Naive thymus-derived CD4-positive, alpha-beta T cell (primary cell): ENCODE measurements at places on chromosomes 2 and 18.

GRCh38 chr2:156687126-156687525, 250.9 kb downstream of the GPD2 start:
- DNase-seq: no peak

GRCh38 chr2:74849228-74849892, 15.4 kb downstream of the HK2 start:
- peak; percentile 74 for DNase-seq

GRCh38 chr2:240994171-240994896, 4.1 kb upstream of the SNED1 start:
- no peak for DNase-seq

DNA sequence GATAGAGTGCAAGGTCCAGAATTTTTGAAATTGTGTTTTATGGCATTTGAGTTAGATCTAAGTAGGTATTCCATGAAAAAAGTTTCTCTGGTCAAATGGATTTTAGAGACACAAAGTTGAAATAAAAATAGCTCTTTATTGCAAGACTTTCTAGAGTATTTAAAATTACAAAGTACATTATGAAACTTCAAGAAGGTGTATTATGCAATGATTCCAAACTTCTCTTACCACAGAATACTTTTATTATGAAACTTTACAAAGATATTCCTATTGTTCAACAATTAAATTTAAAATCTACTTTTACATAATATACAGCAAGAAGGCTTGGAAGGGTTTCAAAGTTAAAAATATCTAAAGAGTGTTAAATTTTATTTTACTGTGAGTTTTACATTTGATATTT, 65.9 kb downstream of the CALCRL start:
- DNase-seq: no peak

DNA sequence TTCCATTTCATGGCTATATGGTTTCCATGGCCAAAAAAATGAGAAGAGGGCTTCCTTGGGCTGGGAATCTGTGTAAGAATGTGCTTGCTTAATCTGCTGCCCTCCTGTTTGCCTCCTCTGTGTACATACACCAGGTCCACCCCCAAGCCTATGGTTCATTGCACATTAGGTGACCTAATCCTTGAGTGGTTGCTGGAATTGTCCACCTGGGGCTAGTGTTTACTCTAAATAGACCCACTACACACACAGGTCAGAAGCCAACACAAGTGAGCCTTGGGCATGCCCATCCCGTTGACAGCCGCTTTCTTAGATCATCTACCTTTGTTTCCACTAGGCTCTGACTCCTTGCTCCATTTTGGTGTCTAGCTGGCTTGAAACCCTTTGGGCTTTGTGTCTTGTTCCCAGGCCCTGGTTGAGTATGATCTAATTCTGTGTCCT, 59.2 kb upstream of the ATL2 start:
- no peak for DNase-seq

DNA sequence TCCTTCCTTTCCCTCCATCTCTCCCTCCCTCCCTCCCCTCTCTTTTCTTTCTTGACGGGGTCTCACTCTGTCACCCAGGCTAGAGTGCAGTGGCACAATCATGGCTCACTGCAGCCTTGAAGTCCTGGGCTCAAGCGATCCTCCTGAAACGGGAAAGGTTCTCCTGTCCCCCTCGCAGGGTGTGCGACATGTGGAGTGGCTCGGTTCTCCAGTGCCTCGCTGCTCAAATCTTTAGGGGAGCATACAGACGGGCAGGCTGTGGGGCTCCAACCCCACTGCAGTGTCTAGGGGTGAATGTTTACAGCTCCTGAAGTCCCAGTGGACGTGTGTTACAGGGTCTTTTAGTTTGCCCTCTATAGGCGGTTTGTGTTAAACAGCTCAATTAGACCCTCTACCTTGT, 74.0 kb downstream of the MEX3C start:
- no peak for DNase-seq

DNA sequence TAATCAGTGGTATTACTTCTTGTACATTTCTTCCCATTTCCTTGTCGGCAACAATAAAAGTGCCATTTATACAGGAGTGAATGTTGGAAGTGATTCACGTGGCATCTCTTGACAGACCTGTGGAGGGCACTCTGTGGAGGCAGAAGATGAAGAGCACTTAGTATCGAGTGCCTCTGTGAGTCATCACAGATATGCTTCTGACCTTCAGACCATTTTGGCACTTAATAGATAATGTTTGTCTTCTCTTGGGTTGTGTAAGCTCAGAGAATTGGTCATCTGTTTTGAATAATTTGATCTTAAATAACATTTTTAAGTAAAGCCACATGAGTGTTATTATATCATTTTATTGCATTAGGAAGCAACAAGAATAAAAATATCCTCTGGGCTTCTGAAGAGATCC, 305.5 kb downstream of the PTPRM start:
- DNase-seq: no peak

- no peak for DNase-seq
These were observed 678.1 kb upstream of the SLC8A1 start for GRCh38 chr2:41129988-41130387.

DNA sequence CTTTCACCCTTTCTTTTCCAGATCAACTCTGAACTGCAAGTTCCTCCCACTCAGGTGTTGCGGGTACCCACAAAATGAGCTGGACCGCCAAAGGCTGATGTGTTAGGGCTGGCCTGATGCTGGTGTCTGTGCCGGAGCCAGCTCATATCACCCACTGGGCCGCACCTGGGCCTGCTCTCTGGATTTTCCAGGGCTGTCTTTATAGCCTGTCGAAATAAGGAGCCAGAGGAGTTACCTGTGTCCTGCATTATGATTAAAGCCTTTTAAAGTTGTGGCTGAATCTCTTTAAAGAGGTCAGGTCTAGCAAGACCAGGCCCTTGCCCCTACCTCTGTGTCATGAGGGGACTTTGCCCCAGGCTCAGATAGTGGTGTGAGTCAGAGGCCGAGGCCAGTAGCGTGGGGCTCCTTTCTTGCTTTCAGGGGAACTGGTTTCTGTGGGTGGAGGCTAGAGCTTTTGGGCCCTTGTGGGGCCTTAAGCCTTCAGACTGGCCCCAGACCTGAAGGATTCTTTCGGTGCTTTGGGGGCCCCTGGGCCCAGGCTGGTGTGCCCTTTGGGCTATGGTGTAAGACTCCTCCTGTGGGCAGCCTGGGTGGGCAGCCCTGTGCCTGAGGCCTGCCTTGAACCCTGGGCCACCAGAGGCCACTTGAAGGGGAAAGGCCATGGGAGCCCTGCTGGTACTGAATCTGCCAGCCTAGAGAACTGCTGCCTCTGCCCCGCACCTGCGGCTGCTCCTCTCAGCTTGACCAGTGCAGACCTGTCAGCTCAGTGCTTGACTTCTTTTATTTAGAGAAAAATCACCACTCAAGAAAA, 21.3 kb downstream of the OTOF start:
- no peak for DNase-seq

- no peak for DNase-seq
These were observed 136.4 kb upstream of the COPS8 start for GRCh38 chr2:236949089-236949905.

GRCh38 chr2:217291259-217291658, 431.4 kb upstream of the TNP1 start:
- DNase-seq: no peak

DNA sequence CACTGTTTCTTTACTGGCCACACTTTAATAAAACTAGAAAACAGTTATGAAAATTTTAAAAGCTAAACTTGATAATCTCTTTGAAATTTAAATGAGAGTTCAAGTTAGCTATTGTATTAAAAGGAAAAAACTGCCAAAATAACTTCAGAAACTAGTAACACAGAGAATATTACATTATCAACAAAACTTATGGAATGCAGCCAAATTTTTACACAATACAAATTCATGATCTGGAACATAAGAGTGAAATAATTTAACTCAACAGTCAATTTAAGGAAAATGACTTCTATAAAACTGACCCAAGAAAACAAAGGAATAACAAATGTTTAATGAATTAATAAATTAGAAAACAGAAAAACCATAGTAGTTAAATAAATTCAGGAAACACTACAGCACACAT, 65.0 kb downstream of the TCF4 start:
- no peak for DNase-seq

DNA sequence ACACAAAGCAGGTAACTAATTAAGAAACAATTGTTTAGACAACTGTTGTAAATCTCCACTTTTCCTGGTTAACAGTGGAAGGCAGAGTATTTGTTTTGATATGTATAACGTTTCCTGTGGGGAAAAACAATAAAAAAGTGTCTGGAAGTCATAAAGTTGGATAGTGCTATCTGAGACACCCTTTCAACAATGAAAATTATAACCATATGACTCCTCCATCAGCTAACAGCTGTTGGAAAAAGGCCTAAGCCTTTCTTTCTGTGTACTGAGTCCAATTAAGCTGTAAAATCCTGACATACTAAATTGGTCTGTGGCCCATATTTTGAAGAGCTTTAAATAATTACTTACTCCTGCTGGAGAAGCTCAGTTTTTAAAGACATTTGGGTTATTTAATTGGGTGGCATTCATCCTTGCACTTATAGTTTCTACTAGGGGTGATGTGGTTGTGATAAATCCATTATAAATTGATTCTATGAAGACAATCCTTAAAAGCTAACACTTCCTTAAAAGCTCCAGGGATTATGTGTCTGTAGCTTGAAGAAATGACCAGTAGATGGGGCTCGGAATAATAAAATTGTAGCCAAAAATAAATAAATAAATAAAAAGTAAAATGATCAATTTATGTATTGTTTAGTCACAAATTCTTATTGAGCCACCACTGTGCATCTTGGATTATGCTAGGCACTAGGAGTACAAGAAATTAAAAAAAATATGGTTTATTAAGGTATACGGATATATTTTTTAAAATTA, 698.1 kb upstream of the NXPH2 start:
- no peak for DNase-seq

DNA sequence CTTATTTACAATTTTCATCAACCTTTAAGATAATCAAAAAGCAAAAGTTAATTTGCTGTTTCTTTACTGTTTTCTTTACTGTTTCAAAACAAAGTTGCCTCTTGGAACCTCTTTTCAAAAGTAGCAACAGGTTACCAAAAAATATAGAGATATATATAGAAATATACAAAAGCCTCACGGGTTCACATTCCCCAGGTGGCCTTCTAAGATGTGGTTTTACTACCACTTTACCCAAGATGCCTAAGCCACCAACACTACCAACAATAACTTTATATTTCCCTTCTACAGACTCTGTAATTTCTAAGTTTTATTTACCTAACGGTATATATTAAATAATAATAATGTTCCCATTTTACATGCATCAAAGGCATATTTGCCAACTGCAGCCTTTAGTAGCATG, 4.9 kb downstream of the CYB5A start:
- no peak for DNase-seq

DNA sequence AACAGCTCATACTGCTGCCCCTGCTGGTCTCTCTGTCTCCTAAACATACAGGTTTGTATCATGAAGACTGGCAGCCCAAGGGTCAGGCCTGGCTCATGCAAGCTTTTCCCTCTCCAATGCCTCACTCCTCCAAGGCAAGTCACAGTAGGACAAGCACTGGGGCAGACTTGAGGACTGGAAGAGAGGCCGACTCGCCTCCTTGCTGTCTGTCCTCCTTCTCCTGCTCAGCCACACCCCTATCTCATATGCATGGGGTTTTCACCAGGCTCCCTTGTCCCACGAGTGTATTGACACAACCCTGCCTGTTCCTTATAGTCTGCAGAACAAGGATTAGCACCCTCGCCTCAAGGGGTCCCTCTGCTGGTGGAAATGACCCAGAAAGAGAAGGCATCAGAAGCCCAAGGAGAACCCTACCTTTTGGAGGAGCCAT, 223.7 kb downstream of the SOX11 start:
- no peak for DNase-seq

GRCh38 chr2:186129767-186130581, 356.1 kb upstream of the ZC3H15 start:
- no peak for DNase-seq

- DNase-seq: no peak
These were observed 194.1 kb downstream of the SS18 start for GRCh38 chr18:25896178-25896780.

DNA sequence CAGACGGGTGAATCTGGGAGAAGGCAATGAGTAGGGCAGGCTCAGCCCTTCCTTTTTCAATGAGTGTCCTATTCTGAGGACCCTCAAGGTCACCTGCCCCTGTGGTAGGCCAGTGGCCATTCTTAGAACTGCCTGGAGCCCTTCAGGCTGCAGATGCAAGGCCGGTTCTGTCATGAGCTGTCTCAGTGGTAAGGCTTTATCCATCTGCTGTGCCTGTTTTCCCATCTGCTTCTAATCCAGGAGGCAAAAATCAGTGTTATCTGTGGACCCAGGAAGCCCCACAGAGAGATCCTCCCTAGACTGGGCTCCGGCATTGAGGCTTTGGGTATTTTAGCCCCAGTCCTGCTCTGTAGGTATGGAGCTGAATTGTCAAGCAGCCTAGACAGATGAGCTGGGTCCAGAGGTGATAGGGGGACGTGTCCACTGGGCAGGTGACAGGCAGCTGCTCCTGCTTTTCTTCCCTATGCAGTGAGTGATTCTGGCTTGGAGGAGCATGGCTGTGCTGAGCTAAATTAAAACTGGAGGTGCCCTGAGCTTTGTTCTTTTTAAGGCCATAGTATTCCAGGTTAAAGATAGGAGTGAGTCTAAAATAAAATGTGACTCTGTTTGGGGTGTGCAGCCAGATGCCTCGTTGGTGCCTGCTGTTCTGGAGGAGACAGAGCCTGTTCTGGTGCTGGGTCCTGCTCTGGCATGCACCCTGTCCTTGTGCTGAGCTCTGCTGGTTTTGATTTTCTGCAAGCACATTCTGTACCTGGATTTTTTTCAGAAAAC, 92.5 kb downstream of the FHOD3 start:
- DNase-seq: no peak

DNA sequence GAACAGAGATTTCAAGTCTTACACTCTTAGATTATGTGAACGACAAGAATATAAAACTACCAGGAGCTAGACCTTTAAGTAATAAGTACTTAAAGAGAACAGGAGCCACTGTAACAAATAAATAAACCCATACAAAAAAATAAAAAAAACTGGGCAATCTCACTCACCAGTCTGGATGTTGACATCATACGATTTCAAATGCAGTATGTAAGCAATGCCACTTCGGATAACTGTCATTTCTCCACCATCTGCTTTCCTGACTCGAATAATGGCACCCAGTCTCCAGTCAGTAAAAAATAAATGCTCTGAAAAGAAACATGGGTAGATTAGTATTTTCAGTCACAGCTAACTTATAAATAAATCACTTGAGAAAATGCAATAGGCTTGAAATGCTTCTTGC, 115.1 kb downstream of the LRP2 start:
- no peak for DNase-seq

GRCh38 chr2:8403876-8404275, 278.0 kb upstream of the ID2 start:
- no peak for DNase-seq

GRCh38 chr2:216503159-216503629, 4.5 kb downstream of the RPL37A start:
- no peak for DNase-seq

- no peak for DNase-seq
These were observed 21.3 kb upstream of the NRXN1 start for GRCh38 chr2:51053213-51053612.

DNA sequence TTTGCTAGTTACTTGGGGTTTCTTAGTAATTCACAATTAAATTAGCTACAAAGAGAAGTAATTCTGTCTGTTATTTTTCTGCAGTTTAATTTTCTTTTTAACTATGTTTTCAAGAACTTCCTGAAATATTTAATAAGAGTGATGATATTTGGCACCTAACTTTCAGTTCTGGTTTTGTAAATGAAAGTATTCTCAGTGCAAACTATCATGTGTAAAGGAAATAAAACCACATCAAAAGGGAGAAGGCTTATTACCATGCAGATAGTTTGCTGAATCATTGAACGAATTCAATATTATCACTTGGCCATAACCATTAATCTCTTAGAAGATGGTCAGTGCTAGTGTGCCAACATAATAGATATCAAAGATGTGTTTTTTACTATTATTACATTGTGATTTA, 29.2 kb downstream of the DYTN start:
- no peak for DNase-seq
